Osteocyte (in vitro differentiated cells): ENCODE measurements at places on chromosomes 1 and 21. TPM values are rescaled to one million over a fixed set of nuclear protein-coding genes. Genes with fewer than 3 reads are reported as not detected.
A peak's percentile ranks its signal among the peaks of the same experiment; 100 is the strongest.

- H3K4me3 ChIP-seq, result peak overlapping the region; percentile 96
- H3K4me1 ChIP-seq, result peaks cover 61% of the 10 kb centered on the region
- H3K36me3 ChIP-seq, result peaks cover 14% of the 10 kb centered on the region
- no peaks in the 10 kb centered on the region for H3K27me3 ChIP-seq
Measured at GRCh38 chr1:2231532-2232254, 3.6 kb downstream of the SKI start.

DNA sequence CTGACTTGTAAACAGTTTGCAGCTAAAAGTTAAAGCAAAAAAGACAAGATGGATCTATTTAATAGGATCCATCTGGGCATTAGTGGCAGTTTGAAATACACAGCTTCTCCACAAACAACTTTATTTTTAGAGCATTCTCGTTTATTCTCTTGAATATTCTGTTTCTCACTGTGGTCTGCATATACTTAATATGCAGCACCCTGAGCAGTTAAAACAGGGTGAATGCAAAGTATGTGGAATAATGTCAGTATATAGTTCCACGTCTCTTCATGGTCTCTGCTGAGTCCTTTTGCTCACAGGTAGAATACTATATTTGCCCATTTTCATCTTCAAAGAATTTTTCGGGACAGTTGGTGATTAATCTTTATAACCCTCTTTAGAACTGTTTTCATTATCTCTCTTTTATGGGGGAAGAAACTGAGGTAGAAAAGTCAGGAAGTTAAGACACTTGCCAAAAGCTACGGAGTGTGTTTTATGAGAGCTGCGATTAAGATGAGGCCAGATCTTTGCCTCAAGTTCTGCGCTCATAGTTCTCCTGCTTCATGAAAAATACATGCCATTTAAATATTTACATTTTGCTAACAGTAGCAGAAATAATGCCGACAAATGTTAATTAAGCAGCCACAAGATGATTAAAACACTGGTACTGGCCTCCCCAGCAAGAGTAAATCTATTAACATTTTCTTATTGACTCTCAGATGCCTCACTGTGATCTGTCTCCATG is 115.6 kb downstream of the PTBP2 start:
- H3K36me3 ChIP-seq, result no peaks in the 10 kb centered on the region
- no peaks in the 10 kb centered on the region for H3K27me3 ChIP-seq
- no peak overlapping the region for H3K4me3 ChIP-seq
- no peak for DNase-seq
- H3K4me1 ChIP-seq, result peaks cover 20% of the 10 kb centered on the region
- H3K27ac ChIP-seq, result peak overlapping the region; percentile 72

DENND2C gene
- 1.6 and 2.1 TPM in 2 replicates for total RNA-seq

DNA sequence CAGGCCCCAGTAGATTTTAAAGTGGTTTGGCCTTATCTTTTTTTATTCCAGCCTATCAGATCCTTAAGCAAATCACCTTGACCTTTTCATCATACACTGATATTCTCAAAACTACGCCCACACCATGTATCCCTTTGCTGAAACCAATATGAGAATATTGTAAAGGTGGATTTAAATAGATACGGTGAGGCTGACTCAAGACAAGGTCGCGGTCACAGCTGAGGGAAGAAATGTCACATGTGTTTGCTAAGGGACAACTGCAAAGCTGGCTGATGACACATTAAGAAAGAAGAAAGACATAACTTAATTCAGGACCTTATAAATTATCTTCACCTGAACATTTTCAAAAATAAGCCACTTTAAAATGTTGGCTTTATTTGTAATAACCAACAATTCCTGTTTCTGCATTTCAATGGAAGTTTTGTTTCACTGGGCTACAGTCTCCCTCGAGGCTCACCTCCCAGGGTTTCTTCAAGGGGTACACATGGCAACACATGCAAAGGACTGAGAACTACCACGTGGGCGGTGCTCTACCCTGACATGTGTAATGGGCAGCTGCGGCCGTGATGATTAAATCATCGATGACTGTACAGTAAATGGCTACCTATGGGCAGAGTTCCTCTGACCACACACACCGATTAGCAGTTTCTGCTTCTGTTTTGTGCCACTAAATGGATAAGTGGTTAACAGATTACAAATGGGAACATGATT is 189.5 kb downstream of the SIPA1L2 start:
- H3K36me3 ChIP-seq, result peaks cover 25% of the 10 kb centered on the region
- no peak for DNase-seq
- H3K4me3 ChIP-seq, result no peak overlapping the region
- peaks cover 20% of the 10 kb centered on the region for H3K4me1 ChIP-seq

HSF2BP gene
- total RNA-seq, result 3.4 and 3.7 TPM in 2 replicates

RAP1GAP gene
- 3.5 and 3.8 TPM in 2 replicates for total RNA-seq

- H3K4me1 ChIP-seq, result peaks cover 20% of the 10 kb centered on the region
- H3K27me3 ChIP-seq, result no peaks in the 10 kb centered on the region
- H3K36me3 ChIP-seq, result no peaks in the 10 kb centered on the region
- no peak overlapping the region for H3K4me3 ChIP-seq
Measured at GRCh38 chr1:246067432-246068216, 439.5 kb downstream of the SMYD3 start.

DNA sequence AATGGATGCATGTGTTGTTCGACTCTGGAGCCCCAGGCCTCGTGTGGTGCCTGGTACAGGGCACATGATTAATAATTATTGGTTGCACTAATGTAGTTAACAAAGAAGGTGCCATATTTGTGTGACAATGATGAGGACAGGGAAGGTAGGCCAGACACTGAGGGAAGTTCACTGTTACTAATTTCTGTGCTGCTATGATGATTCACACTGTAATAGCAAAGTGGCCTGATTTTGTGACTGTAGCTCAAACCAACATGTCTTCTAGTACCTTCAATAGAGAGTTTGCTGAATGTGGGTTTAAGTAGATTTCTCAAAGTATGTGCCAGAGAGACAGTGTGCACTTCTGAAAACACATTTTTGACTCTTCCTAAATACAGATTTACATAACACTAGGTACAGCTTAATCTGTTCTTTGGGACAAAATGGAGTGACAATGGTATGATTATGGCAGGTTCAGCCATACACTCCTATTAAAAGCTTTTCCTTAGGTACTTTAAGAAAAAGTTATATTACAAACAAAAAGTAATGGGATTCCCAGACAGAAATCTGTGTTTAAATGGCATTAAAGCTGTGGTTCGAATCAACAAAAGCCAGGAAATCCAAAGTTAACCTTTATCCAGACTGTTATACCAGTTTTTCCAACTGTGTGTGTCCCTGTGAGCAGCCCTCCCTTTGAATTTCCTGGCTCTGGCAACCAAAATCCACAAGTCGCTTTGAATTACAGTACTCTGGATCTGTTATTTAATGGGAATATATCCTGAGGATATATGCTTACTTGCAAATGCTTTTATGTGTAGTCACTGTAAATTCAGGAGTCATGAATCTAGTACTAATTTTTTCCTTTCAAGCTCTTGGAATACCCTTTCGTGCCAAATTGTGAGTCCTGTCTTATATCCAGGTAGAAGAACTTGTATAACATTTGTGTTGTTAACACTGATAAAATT is 277.1 kb upstream of the SGIP1 start:
- H3K4me1 ChIP-seq, result peaks cover 72% of the 10 kb centered on the region
- peak overlapping the region; percentile 86 for H3K27ac ChIP-seq
- peak overlapping the region; percentile 27 for H3K4me3 ChIP-seq
- DNase-seq, result no peak

IFI44L gene
- 21.2 and 22.1 TPM in 2 replicates for total RNA-seq

DNA sequence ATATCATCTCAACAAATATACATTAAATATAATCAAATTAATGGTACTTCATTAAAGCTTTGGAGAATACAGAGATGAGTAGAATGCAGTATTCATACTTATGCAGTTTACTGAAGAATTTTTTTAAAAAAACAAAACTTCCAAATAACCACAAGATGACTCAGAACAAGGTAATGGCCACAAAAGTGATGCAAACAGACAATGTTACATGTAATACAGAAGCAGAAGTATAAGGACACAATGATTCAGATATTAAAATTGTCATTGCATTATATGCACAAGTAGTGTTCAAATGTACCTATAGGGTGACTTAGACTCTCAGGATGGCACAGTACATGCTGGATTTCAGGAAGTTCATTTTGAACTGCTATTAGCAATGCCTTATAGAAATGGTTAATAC is 227.2 kb upstream of the ST6GALNAC5 start:
- H3K27me3 ChIP-seq, result no peaks in the 10 kb centered on the region
- no peak overlapping the region for H3K27ac ChIP-seq
- no peak for DNase-seq
- peaks cover 16% of the 10 kb centered on the region for H3K4me1 ChIP-seq
- H3K4me3 ChIP-seq, result no peak overlapping the region
- H3K36me3 ChIP-seq, result no peaks in the 10 kb centered on the region

ASCL5 gene
- not detected in 2 replicates for total RNA-seq
